ENCODE measurements at places on chromosomes 4 and X.

GRCh38 chr4:3655963-3656362 lies 110.2 kb upstream of the ADRA2C start:
- no peak for DNase-seq

- no peak for DNase-seq
These were observed 159.9 kb downstream of the RAP1GDS1 start for GRCh38 chr4:98421111-98421510.

DNA sequence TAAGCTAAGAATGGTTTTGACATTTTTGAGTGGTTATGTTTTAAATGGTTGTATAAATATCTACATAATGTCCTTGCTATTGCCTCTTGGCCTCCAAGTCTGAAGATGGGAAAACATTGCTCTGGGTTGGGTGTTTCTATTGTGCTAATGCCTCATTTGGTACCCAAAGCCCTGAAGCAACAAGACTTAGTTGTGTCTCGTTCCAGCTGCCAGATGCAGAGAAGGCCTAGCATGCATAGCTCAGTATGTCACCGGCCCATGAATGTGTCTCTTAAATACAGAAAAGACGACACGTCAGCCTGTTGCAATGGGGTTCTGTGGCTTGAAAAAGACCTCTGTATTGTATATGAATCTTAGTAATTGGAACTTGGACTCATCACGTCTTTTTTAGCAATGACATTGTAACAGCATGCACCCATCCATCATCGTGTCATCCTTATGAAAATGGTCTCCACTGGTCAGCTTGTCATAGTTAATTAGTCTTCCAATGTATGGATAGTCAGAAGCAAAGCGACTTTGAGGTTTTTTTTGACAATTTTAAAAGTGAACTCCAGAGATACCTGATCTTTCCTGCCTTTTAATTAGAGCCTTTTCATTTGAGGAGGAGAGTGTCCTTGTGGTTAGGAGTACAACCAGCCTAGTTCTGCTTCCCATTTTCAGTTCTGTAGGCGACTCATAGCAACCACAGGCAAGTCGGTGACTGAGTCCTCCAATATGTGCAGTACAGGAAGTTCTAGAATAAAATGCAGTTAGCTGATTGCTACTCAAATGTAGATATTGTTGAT lies 126.4 kb upstream of the GATB start:
- DNase-seq, result peak; percentile 32

GRCh38 chrX:2696698-2697215 lies 5.7 kb downstream of the CD99 start:
- DNase-seq, result peak; percentile 71

GRCh38 chrX:46713672-46714490 lies 45.0 kb downstream of the SLC9A7 start:
- no peak for DNase-seq

- DNase-seq, result peak; percentile 10
These were observed 64.8 kb downstream of the TBC1D9 start for GRCh38 chr4:140691369-140691768.

- DNase-seq, result no peak
These were observed 74.3 kb downstream of the SNX25 start for GRCh38 chr4:185283723-185284122.

- peak; percentile 87 for DNase-seq
These were observed 147.0 kb upstream of the HPGD start for GRCh38 chr4:174669270-174669669.

DNA sequence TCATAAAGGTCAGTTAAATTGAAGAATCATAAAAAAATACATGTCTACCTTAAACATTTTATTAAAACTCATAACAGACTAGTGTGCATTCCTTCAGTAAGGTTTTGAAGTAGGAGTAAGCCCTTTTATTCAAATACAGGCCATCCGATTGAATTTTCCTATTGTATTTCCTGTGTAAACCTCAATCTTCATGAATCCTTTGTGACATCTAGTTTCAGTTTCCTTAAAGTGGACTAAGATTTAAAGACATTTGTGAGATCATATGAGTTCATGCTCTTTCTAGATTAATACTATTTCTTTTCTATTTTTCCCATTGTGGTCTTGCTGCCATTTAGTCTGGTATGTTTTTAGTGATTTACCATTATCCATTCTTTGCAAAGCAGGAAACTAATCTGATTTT lies 644.7 kb upstream of the BOD1L1 start:
- DNase-seq, result no peak

- no peak for DNase-seq
These were observed 1906.6 kb upstream of the TENM3 start for GRCh38 chr4:180336494-180337090.

GRCh38 chr4:104716584-104716983 lies 221.9 kb upstream of the CXXC4 start:
- DNase-seq, result no peak

- no peak for DNase-seq
These were observed 110.8 kb downstream of the MAPK10 start for GRCh38 chr4:86249074-86249473.

- DNase-seq, result no peak
These were observed 9.1 kb downstream of the OCRL start for GRCh38 chrX:129549124-129549523.

DNA sequence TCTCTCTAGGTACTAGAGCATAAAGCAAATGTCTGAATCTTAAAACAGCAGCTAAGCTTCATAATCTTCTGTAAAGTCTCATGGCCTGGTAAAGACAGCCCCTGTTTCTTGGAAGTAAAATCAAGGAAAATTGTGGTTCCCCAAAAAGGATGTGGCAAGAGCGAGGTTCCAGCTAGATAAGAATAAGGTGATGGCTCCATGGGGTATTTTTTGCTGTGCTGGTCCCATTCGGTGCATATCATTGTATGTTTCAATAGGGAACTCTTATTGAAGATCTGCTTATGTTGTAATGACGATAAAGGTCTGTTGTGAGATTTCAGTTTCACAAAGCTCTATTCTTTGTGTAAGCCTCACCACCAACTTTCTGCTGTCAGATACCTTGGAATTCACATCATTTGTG lies 316.9 kb upstream of the NOCT start:
- no peak for DNase-seq

GRCh38 chrX:149518236-149518635 lies 13.1 kb upstream of the IDS start:
- no peak for DNase-seq

GRCh38 chr4:89753601-89754066 lies 83.3 kb downstream of the SNCA start:
- DNase-seq, result peak; percentile 94

GRCh38 chr4:158250321-158250720 lies 40.0 kb downstream of the TMEM144 start:
- DNase-seq, result no peak

GRCh38 chr4:139922406-139923024 lies 231.5 kb downstream of the MAML3 start:
- DNase-seq, result no peak

- no peak for DNase-seq
These were observed 50.5 kb upstream of the FAM47C start for GRCh38 chrX:36957425-36958328.

DNA sequence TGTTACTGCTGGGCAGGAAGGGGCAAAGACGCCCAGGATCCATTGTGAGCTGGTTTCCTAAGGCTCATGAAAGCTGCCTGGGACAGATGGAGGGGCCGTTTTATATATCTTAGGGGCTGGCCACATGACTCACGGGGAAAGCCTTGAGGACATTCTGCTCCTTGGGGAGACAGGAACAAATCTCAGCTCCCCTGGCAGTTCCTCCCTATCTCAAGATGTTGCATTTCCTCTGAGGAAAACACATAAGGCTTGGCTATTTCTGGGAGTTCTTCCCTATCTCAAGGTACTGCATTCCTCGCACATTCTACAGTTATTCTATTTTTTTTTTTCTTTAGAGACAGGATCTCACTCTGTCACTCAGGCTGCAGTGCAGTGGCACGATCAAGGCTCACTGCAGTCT lies 804.6 kb upstream of the TENM3 start:
- DNase-seq, result no peak

- no peak for DNase-seq
These were observed 1.6 kb downstream of the SEPTIN11 start for GRCh38 chr4:76950956-76951671.

GRCh38 chr4:83618991-83619645 lies 83.2 kb downstream of the GPAT3 start:
- no peak for DNase-seq

GRCh38 chrX:79452881-79453280 lies 85.7 kb upstream of the ITM2A start:
- DNase-seq, result no peak

DNA sequence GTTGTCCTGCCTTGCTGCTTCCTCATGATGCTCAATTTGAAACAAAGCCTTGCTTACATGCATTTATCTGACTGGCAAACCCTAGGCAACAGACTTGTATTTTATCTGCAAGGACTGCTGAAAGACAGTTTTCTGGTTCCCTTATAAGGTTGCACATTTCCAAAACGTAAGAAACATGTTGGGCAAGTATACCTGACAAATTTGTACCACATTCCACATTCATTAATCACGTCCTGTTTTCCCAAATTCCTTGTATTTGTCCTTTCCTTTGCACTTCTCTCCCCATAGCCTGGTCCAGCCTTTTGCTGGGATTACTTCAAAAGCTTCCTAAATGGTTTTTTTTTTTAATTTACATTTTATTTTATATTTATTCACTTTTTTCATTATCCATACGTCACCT lies 310.1 kb downstream of the PPP3CA start:
- no peak for DNase-seq

DNA sequence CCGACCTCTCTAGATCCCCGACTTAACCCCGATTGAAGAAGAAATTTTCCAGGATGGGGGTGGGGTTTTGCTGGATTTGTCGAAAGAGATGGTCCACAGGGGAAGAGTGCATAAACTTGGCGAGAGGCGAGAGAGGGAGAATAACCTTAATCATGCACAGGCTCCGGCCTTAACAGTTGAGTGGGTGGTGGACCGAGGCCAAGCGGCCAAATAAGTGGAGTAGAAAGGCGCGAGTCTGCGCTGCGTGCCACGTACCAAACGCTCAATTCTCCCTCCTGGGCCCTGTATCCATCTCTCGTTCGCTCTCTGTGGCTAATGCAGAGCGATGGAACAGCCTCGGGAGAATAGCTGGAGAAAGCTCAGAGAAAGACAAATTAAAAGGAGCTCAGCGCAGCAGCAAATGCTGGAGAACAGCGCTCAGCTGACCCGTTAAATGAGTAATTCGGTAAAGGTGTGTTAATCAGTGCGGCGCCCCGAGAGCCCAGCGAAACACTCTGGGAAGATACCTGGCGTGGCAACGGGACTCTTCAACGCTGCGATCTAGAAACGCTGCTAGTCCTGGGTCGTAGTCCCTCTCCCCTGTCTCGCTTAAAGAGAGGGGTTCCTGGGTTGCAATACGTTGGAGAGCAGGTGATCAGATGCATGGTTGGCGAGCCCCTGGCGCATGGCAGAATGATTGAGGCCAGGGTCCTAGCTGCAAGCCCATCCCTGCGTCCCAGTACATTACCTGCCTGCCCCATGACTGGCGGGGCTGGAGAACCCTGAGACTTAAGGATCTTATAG lies 887 bp upstream of the IL1RAPL2 start:
- no peak for DNase-seq

DNA sequence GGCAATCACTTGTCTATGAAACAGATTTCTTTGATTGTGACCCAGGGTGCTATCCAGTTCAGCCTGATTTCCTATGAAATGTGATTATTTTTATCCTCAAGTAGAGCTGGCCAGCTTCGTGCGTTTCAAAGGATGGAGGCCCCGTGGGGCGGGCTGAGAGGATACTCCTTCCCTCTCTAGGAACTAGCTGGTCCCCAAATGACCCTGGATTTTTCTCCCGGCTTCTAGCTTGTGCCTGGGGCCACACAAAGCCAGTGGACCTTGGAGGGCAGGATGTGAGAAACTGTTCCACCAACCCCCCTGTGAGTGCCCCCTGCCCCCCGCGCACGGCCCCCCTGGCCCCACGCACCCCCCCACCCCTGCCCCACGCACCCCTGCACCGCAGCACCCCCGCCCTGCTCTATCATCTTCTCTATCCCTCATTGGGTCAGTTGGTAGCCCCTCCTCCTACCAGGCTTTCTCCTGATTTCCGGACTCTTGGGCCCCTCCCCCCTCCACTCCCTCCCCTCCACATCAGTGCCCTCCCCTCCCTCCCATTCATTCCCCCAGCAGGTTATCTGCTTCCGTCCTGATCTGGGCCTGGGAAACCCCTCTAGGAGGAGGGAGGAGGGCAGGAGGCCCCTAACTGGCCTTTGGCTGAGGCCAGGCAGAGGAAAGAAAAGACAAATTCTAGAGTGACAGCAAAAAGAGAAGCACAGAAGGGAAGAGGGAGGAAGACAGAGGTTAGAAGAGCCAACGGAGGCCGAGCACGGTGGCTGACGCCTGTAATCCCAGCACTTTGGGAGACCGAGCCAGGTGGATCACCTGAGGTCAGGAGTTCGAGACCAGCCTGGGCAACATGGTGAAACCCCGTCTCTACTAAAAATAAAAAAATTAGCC lies 3.3 kb downstream of the XPNPEP2 start:
- DNase-seq, result no peak
